Type B pancreatic cell (in vitro differentiated cells): ENCODE measurements at places on chromosomes 12 and 14. TPM values are rescaled to one million over a fixed set of nuclear protein-coding genes. Genes with fewer than 3 reads are reported as not detected.

NUBPL gene
- 14.5 and 16.5 TPM in 2 replicates for total RNA-seq

TAS2R50 gene
- 0.86 and 1.8 TPM in 2 replicates for total RNA-seq

CFL2 gene
- 21.9 and 35.8 TPM in 2 replicates for total RNA-seq

KLHDC1 gene
- total RNA-seq, result 1.7 and 3.5 TPM in 2 replicates

POU6F1 gene
- 5.6 and 6.6 TPM in 2 replicates for total RNA-seq

DNA sequence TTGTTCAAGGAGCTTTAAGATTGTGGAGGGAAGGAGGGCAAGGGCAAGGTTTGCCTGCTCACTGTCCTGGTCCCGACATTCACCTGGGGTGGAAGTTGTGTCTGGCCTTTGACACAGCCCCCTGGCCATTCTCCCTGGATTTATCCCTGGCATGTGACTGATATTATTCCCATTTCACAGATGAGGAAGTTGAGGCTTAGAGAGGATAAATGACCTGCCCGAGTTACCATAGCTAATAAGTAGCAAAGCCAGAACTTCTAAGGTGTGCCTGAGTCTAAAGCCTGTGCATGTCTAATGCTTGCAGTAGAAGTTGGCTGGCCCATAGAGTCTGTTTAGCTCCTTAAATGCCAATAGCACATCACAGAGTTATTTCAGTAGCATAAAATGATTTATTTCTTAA lies 720 bp upstream of the FGF6 start:
- DNase-seq, result no peak
- H3K4me1 ChIP-seq, result peaks cover 15% of the 10 kb centered on the region
- H3K27ac ChIP-seq, result no peak overlapping the region
- H3K36me3 ChIP-seq, result no peaks in the 10 kb centered on the region
- no peak overlapping the region for H3K4me3 ChIP-seq
- H3K27me3 ChIP-seq, result peaks cover 63% of the 10 kb centered on the region

- no peak for DNase-seq
- H3K36me3 ChIP-seq, result peaks cover 7% of the 10 kb centered on the region
- no peaks in the 10 kb centered on the region for H3K4me1 ChIP-seq
- H3K27ac ChIP-seq, result no peak overlapping the region
- no peaks in the 10 kb centered on the region for H3K27me3 ChIP-seq
Observed at GRCh38 chr12:29844667-29845066, 60.9 kb upstream of the TMTC1 start.

DNA sequence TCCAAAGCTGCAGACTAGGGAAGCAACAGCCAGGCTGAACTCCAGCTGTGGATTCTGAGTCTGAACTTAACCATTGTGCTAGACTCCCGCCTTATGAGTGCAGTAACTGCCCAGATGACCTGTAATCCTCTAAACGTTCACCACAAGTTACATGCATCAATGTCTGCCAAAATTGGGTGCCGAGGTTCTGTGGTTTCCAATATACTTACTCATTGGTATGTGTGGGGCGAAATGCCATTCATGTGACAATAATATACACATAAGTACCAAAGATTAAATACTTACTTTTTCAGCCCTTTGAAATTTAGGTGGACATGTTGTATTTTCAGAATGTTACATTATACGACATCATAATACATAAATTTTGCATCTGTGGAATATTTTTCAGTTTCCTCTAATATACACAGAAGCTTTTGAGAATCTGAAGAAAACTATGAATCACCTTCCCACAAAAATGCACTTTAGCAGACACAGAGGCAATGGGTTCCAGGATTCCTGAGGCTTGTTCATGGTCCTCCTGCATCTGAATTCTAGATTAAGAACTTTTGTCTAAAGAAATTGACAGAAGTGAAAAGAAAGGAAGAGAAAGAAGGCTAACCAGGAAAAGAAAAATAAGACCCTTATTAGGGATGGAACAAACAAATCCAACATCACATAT lies 31.7 kb downstream of the GRIP1 start:
- H3K27me3 ChIP-seq, result no peaks in the 10 kb centered on the region
- peaks cover 4% of the 10 kb centered on the region for H3K4me1 ChIP-seq
- no peak overlapping the region for H3K4me3 ChIP-seq
- H3K36me3 ChIP-seq, result no peaks in the 10 kb centered on the region

- H3K4me3 ChIP-seq, result peak overlapping the region; percentile 98
- peaks cover 11% of the 10 kb centered on the region for H3K4me1 ChIP-seq
- no peak for DNase-seq
- peaks cover 34% of the 10 kb centered on the region for H3K36me3 ChIP-seq
Observed at GRCh38 chr14:23321572-23322547, 603 bp downstream of the PABPN1 start.

DNA sequence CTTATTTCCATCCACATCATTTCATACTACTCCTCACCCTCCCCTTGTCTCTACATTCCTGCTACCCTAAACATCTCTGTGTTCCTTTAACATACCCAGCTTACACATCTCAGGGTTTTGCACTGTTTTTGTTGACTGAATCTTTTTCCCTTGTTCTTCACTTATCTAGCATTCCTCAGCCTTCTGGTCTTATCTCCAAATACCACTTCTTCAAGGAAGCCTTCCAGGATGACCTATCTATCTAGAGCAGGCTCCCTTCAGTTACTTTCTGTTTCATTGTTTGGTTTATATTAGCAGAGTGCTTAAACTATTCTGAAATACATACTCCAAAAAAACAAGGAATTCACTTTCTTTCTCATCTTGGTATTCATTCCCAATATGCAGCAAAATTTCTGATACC lies 353.1 kb downstream of the NAV3 start:
- peaks cover 11% of the 10 kb centered on the region for H3K4me1 ChIP-seq
- H3K4me3 ChIP-seq, result no peak overlapping the region
- H3K27ac ChIP-seq, result no peak overlapping the region
- peaks cover 10% of the 10 kb centered on the region for H3K36me3 ChIP-seq

DNA sequence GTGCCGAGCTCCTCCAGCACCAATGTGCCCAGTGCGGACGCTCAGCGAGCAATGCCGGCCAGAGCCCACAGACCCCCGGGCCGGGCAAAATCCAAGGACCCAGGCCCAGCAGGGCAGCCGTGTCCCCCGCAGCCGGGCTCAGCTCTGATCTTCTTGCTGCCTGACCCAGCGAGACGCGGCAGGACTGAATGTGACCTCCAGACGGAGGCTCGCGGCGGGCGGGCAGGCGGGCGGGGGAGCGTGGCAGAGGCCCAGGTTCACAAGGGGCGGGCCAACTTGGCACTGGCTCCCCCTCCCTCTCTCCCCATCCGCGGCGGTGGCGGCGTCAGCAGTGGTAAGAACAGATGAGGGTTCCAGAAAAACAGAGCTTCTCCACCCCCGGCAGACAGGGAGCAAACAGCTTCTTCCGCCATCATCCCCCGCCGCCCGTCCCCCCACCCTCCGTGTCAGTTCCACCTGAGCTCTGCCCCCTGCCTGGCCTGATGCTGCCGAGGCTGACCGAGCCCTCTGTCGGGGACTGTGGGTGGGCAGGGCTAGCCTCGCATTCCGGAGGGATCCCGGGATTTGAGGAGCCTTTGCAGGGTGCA lies 94.3 kb downstream of the RFLNA start:
- H3K36me3 ChIP-seq, result peaks cover 4% of the 10 kb centered on the region
- DNase-seq, result no peak
- H3K4me3 ChIP-seq, result peak overlapping the region; percentile 65
- H3K27ac ChIP-seq, result no peak overlapping the region

DNA sequence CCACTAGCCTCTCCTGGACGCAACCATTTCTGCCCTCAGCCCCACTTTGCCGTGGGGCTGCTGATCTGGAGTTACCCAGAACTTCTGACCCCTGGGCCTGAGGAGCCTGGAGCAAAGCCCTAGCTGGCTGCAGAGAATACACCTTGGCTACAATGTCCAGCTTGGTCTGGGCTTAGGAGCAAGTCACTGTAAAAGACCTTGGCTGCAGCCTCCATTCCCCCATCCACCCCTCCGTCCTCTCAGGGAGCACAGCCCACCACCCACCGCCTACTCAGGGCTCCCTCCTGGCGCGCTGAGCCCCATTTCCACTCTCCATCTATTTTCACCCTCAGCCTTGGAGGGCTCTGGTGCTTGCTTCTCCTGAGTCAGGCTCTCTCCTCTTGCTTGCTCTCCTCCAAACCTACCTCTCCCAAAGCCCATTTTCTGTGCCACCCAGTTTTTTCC lies 42.9 kb downstream of the ERH start:
- H3K4me3 ChIP-seq, result no peak overlapping the region
- H3K4me1 ChIP-seq, result peaks cover 11% of the 10 kb centered on the region
- H3K27ac ChIP-seq, result no peak overlapping the region
- peaks cover 4% of the 10 kb centered on the region for H3K27me3 ChIP-seq
- DNase-seq, result no peak
- H3K36me3 ChIP-seq, result no peaks in the 10 kb centered on the region

- H3K36me3 ChIP-seq, result peaks cover 5% of the 10 kb centered on the region
- H3K4me3 ChIP-seq, result no peak overlapping the region
- H3K4me1 ChIP-seq, result peaks cover 10% of the 10 kb centered on the region
- no peak overlapping the region for H3K27ac ChIP-seq
- DNase-seq, result no peak
- H3K27me3 ChIP-seq, result peaks cover under 1% of the 10 kb centered on the region
Observed at GRCh38 chr12:65568517-65568916, 255.8 kb upstream of the HMGA2 start.

- no peak overlapping the region for H3K27ac ChIP-seq
- no peaks in the 10 kb centered on the region for H3K27me3 ChIP-seq
- peaks cover 7% of the 10 kb centered on the region for H3K4me1 ChIP-seq
- H3K4me3 ChIP-seq, result no peak overlapping the region
Observed at GRCh38 chr14:55780156-55780946, 200.3 kb downstream of the KTN1 start.

GRCh38 chr12:89156862-89157262 lies 195.4 kb downstream of the DUSP6 start:
- H3K27me3 ChIP-seq, result peaks cover 12% of the 10 kb centered on the region
- DNase-seq, result no peak
- H3K36me3 ChIP-seq, result no peaks in the 10 kb centered on the region
- H3K4me3 ChIP-seq, result no peak overlapping the region
- H3K27ac ChIP-seq, result no peak overlapping the region

DNA sequence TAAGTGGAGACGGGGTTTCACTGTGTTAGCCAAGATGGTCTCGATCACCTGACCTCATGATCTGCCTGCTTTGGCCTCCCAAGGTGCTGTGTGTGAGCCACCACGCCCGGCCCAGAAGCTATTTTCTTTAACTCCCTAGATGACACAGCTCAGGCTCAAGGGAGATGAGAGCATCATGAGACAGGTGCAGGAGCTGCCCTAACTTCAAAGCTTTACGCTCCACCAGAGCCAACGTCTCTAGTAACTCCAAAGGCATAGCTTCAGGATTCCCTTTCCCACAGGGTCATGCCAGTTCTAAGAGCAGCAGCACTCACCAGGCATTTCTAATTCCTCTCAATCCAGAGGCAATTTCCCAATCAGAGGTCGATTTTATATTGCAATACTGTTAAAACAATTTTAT lies 21.0 kb downstream of the NDUFA12 start:
- peaks cover 5% of the 10 kb centered on the region for H3K4me1 ChIP-seq
- no peak overlapping the region for H3K27ac ChIP-seq
- DNase-seq, result no peak
- H3K4me3 ChIP-seq, result no peak overlapping the region
- no peaks in the 10 kb centered on the region for H3K27me3 ChIP-seq

DNA sequence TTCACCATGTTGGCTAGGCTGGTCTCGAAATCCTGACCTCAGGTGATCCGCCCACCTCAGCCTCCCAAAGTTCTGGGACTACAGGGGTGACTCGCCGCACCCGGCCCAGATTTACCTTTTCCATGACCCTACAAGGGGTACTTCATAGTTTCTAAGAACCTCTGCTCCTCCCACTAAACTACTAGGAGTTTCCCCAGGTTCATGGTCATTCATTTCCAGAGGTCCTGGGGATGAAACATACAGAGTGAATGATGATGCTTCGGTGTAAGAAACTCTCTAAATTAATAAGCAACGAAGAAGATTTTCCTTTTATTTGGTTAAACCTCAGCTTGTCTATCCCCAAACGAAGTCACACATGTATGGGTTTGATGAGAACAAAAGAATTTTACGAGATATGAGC lies 56.9 kb downstream of the AMN start:
- peaks cover 12% of the 10 kb centered on the region for H3K36me3 ChIP-seq
- no peak overlapping the region for H3K27ac ChIP-seq
- no peaks in the 10 kb centered on the region for H3K27me3 ChIP-seq
- no peak for DNase-seq

GRCh38 chr12:113174461-113175384 lies 10.6 kb downstream of the DDX54 start:
- H3K27me3 ChIP-seq, result no peaks in the 10 kb centered on the region
- DNase-seq, result peak; percentile 81
- H3K36me3 ChIP-seq, result peaks cover 40% of the 10 kb centered on the region
- H3K4me1 ChIP-seq, result peaks cover 3% of the 10 kb centered on the region
- peak overlapping the region; percentile 31 for H3K4me3 ChIP-seq

DNA sequence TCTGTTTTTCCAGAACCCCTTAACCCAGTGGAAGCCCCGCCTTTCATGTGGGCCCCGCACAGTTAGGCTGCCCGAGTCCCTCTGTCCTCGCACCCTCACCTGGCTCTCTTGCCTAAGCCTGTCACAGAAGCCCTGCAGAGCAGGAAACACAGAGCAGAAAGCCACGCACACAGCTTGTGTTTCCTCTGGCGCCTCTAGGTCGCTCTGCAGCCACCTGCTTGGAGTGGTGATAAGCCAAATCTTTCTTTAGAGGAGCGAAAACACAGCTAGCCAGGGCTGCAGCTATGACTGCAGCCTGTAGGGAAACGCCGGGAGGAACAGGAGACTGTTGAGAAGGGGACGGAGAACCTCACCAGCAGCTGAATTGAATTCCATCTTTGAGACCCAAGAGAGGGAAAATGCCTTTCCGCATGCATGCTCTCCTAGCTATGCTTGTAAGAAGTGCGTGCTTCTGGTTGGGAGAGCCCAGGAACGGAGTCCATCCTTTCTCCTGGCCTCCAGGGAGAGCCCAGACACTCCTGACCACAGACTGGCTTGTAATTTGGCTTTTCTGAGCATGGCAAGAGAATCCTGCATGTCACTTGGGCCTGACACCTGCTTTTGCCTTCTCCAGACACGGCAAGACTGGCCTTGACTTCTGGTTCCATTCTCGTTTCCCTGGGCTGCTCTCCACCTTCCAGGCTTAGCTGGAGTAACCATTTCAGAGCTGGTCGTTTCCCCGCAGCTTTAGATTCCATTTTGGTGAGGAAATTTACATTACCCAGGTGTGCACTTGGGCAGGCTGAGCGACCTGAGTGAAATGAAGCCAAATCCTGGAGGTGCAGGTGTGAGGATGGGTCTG lies 301.6 kb downstream of the CACNA1C start:
- peak overlapping the region; percentile 23 for H3K27ac ChIP-seq
- peak overlapping the region; percentile 11 for H3K4me3 ChIP-seq
